Retinal pigment epithelial cell (primary cell): ENCODE measurements at places on chromosomes 16 and 17.

DNA sequence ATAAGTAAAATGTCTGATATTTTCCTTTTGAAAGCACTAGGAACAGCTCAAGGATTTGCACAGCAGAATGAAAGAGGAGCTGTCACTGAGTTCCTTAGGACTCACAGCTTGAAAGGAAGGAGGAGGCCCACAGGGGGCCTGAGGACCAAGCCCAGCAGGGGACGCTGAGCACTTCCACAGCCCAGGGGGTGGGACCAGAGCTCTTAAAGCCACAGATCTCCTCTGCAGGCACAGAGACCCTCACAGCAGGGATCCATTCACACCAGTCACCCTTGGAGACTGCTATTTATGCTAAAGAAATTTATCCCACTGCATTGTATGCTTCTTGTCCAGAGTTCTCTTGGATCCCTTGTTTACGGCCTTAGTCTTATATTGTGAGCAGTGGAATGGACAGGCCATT is 253.3 kb downstream of the STX8 start:
- no peak for DNase-seq

DNA sequence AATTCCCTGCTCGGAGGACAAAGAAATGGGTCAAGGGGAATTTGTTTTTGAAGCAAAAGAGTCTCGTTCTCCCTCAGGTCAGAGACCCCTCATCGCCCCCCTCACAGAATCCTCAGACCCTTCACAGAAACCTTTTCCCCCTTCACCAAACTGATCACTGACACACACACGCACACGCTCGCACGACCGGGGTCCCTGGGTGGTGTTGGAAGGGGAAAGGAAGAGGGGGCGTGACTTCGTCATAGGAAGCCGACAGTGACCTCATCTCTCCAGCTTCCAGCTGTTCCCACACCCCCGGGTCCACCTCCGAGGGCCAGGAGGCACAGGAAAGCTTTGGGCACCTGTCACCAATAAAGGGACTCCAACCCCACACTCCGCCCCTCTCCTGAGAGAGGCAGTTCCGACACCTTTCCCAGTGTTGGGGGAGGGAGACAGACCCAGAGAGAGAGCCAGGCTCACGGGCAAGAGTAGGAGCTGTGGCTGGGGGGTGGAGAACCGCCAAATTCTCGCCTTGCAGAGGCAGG is 1.2 kb downstream of the ASGR1 start:
- no peak for DNase-seq

- DNase-seq = no peak
Measured at GRCh38 chr16:25366078-25366477, 108.4 kb upstream of the ZKSCAN2 start.

DNA sequence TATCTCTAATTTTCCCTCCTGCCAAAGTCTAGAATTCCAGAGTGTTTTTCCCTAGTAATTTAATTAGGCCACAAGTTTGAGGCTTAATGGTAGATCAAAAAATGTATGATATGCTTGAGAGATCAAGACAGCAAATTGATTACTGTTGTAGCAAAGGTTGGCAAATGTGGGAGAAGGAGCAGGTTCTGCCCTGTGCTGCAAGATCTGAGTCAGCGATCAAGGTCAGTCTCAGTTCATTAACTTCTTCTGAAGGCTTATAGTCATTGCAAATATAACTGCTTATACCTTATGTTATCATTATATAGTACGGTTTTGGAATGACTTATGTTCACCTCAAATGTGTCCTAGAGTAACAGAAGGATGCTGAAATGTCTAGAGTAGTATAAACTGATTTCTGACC is 231.1 kb upstream of the TBX2 start:
- peak; percentile 34 for DNase-seq

DNA sequence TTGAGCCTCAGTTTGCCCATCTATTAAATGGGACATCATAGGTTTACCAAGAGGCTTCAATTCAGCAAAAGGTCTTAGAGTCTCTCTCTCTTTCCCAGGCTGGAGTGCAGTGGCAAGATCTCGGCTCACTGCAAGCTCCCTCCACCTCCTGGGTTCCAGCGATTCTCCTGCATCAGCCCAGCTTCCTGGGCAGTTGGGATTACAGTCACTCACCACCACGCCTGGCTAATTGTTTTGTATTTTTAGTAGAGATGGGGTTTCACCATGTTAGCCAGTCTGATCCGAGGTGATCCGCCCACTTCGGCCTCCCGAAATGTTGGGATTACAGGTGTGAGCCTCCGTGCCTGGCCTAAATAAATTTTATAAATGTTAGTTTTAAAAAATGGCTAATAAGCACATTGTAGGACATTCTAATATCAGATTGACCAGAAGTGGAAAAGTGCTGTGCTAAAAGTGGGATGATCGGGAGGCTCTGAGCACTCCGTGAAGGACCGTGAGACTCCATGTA is 1.0 kb upstream of the NLRP1 start:
- no peak for DNase-seq

GRCh38 chr17:12187658-12188057 is 167.0 kb downstream of the MAP2K4 start:
- no peak for DNase-seq

DNA sequence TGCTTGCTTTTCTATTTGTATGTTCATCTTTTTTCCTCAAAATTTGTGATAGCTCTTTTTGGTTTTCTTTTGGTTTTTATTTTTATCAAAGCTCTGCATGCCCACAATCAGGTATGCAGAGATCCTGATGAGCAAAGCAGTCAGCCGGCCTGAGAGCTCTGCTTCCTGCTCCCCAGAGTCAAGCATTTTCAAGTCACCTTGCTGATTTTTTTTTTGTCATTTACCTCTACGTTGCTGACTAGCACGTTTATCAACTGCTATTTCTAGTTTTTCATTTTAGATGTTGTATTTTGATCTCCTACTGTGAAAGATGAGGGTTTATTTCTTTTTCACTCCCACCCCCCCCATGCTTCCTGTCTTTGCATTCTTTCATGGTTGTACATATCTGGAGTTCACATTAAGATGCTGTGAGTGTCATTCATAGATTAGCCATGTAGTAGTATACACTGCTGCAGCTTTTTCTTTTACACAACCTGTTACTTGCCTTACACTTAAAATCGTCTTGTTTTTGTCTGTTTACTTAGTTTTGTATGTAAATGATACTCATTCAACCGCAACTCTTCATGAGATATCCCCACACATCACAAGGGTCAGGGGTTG is 196.2 kb downstream of the LGALS9B start:
- no peak for DNase-seq

GRCh38 chr16:47413041-47413440 is 47.8 kb downstream of the ITFG1 start:
- peak; percentile 6 for DNase-seq

GRCh38 chr17:79627184-79627765 is 16.4 kb upstream of the RBFOX3 start:
- DNase-seq = no peak

- no peak for DNase-seq
Measured at GRCh38 chr17:81519284-81520020, 6.9 kb upstream of the ACTG1 start.

GRCh38 chr16:66842765-66843164 is 1.4 kb upstream of the CA7 start:
- no peak for DNase-seq

GRCh38 chr17:80851277-80851925 is 140.2 kb upstream of the CHMP6 start:
- no peak for DNase-seq

- DNase-seq = no peak
Measured at GRCh38 chr17:71580220-71580619, 540.6 kb upstream of the SOX9 start.

DNA sequence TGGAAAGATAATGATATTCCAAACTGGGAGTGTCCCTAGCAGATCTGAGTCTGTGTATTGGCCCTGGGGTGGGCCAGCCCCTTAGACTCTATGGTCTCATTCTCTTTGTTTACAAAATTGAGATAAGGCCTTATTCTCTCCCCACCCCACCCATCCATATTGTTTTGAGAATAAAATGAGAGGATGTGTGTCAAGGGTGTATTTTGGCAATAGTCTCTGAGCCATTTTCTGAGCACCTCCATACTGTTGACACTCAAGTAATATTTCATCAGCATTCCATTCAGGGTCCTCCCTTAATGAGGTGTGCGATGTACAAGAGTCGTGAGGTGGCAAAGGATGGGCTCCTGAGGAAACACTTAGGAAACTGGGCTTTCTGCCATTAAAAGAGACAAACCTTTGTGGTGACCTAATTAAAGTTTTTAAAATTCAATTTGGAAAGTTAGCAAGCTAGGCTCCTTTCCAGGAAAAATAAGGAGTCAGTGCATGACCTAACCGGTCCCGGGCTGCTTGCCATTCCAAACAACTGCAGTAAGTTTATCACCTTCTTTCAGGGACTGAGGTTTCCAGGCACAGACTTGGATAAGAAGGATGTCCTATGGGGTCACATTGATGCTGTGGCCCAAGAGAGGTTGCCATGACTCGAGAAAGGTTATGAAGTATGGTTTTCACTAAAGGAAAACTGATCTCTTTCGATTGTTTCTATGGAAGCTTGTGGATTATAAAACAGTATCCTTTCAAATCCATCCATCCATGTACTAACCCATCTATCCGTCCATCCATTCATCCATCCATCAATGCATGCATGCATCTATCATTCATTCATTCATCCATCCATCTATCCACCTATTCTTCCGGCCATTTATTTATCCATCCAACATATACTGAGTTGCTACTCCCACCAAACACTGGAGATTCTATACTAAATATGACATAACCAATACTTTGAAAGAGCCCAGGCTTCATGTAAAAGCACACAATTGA is 443.3 kb downstream of the UTP18 start:
- DNase-seq = no peak

DNA sequence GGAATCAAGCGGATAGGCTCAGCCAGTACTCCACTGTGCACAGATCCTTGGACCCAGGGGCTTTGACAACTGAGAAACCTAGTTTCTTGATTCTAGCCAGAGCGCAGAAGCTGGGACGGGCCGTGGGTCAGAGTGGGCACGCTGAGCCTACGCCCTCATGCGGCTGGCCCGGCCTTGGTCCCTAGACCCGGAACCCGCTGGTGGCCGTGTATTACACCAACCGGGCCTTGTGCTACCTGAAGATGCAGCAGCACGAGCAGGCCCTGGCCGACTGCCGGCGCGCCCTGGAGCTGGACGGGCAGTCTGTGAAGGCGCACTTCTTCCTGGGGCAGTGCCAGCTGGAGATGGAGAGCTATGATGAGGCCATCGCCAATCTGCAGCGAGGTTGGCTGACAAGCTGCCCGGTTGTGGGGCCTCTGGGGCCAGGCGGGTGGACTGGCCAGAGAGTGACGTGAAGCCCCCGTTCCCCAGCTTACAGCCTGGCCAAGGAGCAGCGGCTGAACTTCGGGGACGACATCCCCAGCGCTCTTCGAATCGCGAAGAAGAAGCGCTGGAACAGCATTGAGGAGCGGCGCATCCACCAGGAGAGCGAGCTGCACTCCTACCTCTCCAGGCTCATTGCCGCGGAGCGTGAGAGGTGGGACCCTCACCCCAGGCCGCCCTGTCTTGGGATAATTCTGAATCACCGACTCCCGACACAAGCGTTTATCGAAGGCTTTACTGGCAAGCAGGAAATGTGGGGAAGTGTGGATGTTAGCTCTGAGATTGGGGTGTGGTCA is 946 bp downstream of the STUB1 start:
- no peak for DNase-seq

- no peak for DNase-seq
Measured at GRCh38 chr17:67837965-67838364, 12.7 kb downstream of the BPTF start.
